Cerebellum (tissue), 4 donors: ENCODE measurements at places on chromosomes 2 and 18. TPM values are rescaled to one million over a fixed set of nuclear protein-coding genes. Genes with fewer than 3 reads are reported as not detected.

Gene RGPD4
- not detected for total RNA-seq

Gene DPYSL5
- total RNA-seq: 90.2 TPM

Gene KCNJ13
- 0.82 TPM for total RNA-seq

Gene MC2R
- total RNA-seq: not detected

Gene RAD51AP2
- 0.54 TPM for total RNA-seq

Gene UGT1A4
- not detected for total RNA-seq

Gene SOX11
- total RNA-seq: 146 TPM

Gene FBXO48
- total RNA-seq: 1.5 TPM

Gene TAF1B
- 53.4 TPM for total RNA-seq

Gene KLHL14
- total RNA-seq: 9.4 TPM

Gene TMEM214
- 18.8 TPM for total RNA-seq

Gene CD226
- 1.1 TPM for total RNA-seq

Gene TGIF1
- total RNA-seq: 30.3 TPM

Gene RAB27B
- 17.4 TPM for total RNA-seq

Gene KLHL41
- total RNA-seq: 2.6 TPM

Gene CNTNAP5
- 49.7 TPM for total RNA-seq

Gene EPHA4
- total RNA-seq: 84.7 TPM

Gene UPP2
- total RNA-seq: 0.27 TPM

Gene FEV
- total RNA-seq: not detected

Gene DTNA
- 86.1 TPM for total RNA-seq

Gene TNFAIP6
- 0.27 TPM for total RNA-seq

Gene C2orf92
- total RNA-seq: 15.7 TPM

Gene SERPINB12
- total RNA-seq: not detected

Gene TUBA3E
- total RNA-seq: not detected

Gene PKP4
- total RNA-seq: 66.8 TPM

Gene CFC1
- total RNA-seq: 1.3 TPM

Gene TRABD2A
- total RNA-seq: 1.4 TPM
